CD4-positive, alpha-beta T cell treated with Interleukin-4 for 1 hour (primary cell): ENCODE measurements at places on chromosomes 11 and 22.

DNA sequence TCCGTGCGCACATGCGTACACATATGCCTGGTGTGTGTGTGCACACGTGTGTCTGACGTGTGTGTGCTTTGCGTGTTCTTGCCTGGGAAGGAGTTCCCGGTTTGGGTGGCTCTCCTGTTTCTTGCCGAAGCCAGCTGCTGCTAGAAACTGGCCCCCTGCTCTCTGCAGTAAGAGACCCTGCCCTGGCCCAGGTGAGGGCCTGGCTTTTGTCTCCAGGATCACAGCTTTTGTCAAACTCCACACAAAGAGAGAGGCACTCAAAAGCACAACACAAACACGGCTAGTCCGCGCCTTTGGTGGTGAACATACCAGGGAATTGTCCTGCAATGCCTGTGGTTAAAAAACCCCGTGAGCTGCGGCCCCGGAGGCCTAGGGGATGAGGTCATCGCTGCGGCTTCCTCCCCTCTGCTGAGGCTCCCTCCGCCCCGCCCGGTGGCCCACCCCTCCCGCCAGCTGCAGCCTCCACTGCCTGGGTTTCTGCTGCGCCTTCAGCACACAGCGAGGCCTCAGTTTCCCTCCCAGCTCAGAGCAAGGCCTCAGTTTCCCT is 88.9 kb downstream of the KCNQ1 start:
- DNase-seq: peak; percentile 69

DNA sequence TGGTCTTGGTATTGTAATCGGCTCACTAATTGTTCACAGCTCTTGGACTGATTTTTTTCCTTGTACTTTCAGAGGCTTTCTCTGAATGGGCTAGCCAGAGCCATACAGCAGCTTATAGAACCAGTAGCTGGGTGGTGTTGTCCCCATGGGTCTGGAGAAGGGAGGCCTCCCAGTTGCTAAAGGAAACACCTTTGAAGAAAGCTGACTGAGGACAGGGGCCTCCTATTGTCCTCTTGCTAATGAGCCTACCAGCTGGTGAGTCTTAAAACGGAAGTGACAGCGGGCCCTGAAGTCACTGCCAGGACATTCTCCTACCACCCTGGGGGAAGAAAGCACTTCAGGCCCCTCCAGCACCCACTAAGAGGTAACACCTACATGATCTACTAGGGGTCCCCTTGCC is 9.9 kb downstream of the FADS3 start:
- DNase-seq: no peak

- no peak for DNase-seq
These were observed 14.9 kb downstream of the SMCO4 start for GRCh38 chr11:93528252-93528651.

GRCh38 chr22:40922484-40923303 is 28.5 kb upstream of the RBX1 start:
- no peak for DNase-seq

DNA sequence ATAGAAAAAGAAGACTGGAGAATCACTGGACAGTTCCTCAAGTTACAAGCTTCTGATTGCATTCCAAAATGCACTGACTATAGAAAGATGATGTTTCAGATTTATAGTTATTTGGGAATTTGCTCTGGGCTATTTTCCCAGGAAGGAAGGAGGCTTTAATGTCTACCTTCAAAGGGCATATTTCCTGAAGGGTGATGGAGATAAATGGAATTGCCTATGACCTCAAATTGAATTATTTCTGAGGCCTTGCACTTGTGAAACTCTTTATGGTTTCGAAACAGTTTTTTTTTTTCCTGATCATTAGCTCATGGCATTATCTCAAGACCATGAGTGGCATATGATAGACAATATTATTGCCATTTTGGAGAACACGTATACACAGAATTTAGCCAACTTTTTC is 333.9 kb downstream of the METTL15 start:
- no peak for DNase-seq

GRCh38 chr11:43010042-43010441 is 301.8 kb upstream of the API5 start:
- no peak for DNase-seq

DNA sequence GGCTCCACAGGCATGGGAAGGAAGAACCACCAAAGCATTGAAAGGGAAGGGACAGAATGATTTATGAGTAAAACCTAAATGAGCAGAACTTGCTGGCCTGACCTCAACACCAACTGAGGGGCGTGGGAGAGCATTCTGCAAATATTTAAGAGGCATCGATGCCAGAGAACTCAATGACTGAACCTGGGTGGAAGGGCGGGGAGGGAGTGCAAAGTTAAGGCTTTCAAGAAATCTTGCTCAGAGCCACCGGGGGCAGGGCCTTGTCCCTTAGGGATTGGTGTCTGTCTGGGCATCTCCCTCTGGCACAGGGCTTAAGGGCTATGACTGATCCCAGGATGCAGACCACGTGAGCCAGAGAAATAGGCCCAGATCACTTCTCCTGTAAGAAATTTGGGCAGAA is 137.1 kb downstream of the ADAMTS15 start:
- DNase-seq: no peak

- DNase-seq: no peak
These were observed 86.5 kb downstream of the MN1 start for GRCh38 chr22:27715106-27715505.

DNA sequence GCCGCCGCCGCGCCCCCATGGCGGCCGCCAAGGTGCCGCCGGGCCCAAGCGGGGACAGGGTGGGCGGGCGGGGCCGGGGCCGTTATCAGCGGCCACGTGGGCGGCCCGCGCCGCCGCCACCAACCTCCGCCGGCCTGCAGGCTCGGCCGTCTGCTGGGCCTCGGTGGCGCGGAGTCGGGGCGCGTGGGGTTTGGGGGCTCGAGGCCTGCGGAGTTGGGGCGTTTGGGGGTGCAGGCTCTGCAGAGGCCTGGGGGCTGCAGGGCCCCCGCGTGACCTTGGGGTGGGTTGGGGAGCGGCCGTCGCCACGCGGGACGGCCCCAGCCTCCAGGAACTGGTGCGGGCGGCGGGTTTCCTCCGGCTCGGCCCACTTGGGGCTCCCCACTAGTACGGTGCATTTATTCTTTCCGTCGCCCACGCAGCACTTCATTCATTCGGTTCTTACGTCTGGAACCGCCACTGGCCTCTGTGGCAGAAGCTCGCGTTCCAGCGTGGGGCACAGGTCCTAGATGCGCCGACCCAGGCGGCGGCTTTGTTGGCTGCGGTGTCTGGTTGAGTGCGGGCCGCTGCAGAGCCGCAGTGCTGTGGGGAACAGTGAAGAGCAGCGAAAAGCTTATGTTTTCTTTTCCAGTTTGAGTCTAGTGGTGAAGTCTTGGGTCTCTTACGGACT is 740 bp upstream of the TRMT2A start:
- peak; percentile 54 for DNase-seq

DNA sequence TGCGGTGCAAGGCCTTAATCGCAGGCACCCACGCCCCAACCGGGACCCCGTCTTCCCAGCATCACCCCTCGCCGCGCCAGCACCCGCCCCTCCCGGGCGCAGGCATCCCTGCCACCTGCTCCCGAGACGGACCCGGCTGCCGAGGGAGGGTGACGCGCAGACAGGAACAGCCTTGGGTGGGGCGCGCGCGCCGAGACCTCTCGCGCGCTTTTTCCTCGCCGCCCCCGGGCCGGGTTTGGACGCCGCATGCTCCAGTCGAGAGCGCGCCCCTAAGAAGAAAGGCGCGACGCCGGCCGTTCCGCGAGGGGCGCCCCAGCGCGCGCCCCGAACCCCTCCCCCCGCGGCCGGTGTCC is 504 bp downstream of the CFL1 start:
- DNase-seq: peak; percentile 65

DNA sequence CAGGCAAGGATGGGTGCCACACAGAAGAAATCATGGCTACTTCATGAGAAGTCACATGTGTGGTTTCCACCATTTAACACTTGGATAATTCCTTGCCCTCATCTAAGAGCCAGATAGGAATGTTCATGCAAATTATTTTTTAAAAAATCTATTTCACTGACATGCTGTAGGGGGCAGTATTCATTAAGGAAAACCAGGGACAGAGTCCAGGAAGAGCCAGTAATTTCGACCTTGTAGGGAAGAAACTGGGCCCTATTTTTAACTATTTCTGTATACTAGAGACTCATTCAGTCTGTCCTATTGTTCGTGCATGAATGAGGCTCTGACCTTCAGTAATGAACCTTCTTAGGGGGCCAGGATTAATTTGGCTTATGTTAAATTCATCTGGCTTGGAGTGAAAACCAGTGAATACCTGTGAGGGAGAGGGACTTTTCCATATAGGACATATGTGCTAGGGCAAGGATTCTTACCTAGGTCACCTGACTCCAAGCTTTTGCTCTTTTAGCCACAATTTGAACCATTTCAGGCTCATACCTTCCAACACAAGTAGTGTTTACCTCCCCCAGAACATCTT is 192.7 kb downstream of the NAV2 start:
- no peak for DNase-seq

DNA sequence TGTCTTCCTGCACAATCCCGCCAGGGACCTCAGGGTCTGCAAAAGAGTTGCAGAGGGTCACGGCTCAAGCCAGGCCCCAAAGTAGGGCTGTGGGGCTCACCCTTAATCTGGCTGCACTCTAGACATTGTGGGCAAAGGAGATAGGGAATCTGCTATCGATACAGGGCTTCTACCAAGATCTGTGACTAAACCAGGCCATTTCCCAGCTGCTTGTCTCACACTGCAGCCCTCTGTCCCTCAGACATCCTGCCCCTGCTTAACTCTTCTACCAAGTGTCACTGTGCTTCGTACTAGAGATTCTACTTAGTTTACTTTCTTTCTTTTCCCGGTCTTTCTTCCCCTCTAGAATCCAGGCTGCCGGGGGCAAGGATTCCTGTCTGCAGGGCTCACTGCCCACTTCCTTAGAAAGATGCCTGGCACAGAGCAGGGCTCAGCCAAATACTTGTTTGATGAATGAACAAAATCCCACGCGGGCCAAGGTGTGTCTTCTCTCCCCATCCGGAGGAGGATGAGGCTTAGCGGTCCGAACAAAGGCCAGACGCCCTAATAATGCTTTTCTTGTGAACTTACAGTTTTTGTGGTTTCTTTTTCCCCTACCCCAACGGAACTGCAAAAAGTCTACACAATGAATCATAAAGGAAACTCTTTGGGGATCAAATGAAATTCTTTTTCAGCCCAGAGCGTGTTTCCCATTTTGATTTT is 61.3 kb upstream of the ANO1 start:
- no peak for DNase-seq

- peak; percentile 17 for DNase-seq
These were observed 20.8 kb downstream of the TOB2 start for GRCh38 chr22:41425660-41426365.

- no peak for DNase-seq
These were observed 4.9 kb downstream of the PNPLA3 start for GRCh38 chr22:43928468-43928867.

DNA sequence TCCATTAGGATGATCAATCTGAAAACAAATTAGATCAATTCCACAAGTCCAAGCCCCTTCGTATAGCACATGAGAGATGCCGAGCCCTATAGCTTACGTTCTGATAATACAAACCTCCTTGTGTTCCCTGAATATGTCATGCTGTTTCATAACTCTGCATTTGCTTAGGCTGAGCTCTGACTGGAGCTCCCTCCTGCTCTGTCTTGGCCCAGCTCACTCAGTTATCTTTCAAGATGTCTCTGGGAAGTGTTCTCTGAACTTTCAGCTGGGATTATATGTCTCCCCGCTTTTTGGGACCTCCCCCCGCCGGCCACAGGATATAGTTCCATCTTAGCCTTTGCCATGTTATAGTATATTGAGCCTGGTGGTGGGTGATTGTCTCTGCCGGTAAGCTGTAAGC is 44.0 kb downstream of the FDX1 start:
- no peak for DNase-seq

DNA sequence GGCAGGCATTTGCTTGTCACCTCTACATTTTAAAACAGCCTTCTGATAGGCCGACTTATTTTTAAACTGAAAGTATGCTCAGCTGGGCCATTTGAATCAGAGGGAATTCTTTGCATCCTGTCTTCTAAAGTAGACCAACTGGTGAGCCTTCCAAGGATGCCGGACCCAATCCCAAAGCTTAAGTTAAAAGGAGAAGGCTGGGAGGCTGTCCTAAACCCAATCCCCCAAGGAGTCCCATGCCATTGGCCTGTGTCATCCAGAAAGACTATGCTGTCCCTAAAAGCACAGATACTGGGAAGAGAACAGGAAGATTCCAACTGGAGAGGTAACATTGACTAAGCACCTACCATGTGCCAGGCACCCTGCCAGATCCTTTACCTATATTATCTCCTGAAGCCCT is 18.0 kb downstream of the TENM4 start:
- no peak for DNase-seq

DNA sequence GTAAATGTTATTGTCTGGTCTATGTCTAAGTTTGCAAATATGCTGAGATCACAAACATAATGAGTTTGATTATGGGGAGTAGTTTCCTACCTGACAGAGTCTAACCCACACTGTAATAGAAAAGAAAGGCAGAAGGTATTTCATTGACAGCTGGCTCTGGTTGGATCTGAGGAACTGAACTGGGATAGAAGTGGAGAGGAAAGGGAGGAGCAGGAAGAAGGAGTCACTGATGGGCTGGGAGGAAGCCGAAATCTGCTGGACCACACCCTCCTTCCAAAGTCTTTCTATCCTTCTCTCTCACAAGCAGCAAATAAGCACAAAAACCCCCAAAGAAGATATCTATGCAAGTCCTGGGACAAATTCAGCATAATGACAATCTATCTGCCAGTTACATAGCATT is 11.7 kb downstream of the BLID start:
- DNase-seq: no peak

GRCh38 chr22:33492210-33492651 is 428.0 kb downstream of the LARGE1 start:
- DNase-seq: no peak

DNA sequence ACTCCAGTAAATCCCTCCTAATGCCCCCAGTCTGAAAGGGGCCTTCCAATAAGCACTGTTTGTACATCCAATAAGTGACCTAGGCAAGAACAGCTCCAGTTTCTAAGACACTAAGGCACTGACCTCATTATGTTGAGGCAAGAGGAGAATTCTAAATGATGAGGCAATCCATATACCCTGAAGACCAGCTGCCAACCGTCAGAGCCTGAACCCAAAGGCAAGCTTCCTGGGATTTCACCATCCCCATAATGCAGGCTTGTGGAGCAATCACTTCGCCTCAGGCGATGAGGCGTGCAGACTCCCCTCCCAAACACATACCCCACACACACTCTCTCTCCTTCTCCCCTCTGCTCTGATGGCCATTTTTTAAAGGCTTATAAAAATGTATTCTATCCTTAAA is 49.5 kb downstream of the LGR4 start:
- DNase-seq: no peak
